Fibroblast of lung (primary cell): ENCODE measurements at places on chromosomes 11 and 22. TPM values are rescaled to one million over a fixed set of nuclear protein-coding genes. Genes with fewer than 3 reads are reported as not detected.

The DCUN1D5 gene
- 36.5 and 45.7 TPM in 2 replicates for total RNA-seq

The MS4A15 gene
- not detected in 2 replicates for total RNA-seq

The OR51S1 gene
- total RNA-seq: not detected in 2 replicates

- H3K27ac ChIP-seq: no peak overlapping the region
- no peaks in the 10 kb centered on the region for H3K27me3 ChIP-seq
- no peak for DNase-seq
- H3K4me3 ChIP-seq: no peak overlapping the region
- H3K36me3 ChIP-seq: no peaks in the 10 kb centered on the region
Observed at GRCh38 chr22:16953206-16954059, 54.6 kb downstream of the GAB4 start.

The WBP2NL gene
- total RNA-seq: 1.3 and 1.8 TPM in 2 replicates

DNA sequence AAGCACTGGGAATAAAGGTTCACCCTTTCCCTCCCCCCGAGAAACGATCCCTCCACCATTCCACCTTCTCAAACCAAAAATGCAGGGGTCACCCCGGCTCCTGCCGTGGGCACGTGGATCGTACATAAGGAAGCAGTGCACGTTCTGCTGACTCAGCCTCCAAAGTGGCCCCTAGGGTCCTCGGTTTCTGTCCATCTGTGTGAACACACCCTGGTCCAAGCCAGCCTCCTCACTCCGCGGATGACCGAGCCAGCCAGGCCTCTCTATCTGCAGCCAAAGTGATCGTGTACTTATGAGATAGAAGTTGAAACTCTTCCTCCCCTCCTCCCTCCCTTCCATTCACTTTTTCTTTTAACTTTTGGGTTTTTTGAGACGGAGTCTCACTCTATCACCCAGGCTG is 16.2 kb downstream of the C11orf24 start:
- peaks cover 3% of the 10 kb centered on the region for H3K27me3 ChIP-seq
- no peak for DNase-seq
- H3K4me1 ChIP-seq: peaks cover 13% of the 10 kb centered on the region
- no peak overlapping the region for H3K4me3 ChIP-seq
- H3K36me3 ChIP-seq: no peaks in the 10 kb centered on the region

The CYP2R1 gene
- 10.5 and 13.9 TPM in 2 replicates for total RNA-seq
